ENCODE measurements at places on chromosomes 13 and 19.

GRCh38 chr13:51849145-51850101, 4.4 kb upstream of the TMEM272 start:
- no peak for DNase-seq

- DNase-seq = no peak
Observed at GRCh38 chr13:27455331-27455855, 5.0 kb upstream of the MTIF3 start.

GRCh38 chr13:59409634-59410200, 754.0 kb downstream of the DIAPH3 start:
- DNase-seq = no peak

DNA sequence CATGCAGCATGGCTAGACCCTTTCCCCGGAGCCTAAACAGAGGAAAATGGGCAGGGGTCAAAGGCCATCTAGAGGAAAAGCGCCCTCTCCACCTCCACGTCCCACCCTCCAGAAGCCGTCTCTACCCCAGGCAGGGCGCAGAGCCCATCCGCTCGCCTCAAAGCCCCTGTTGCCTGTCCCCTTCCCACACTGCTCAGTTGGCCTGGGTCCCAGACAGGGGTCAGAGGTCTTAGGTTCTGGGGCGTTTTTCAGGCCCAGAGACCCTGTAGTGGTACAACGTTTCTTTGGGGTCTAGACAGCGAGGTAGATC, 285 bp downstream of the TMEM143 start:
- no peak for DNase-seq

GRCh38 chr19:41795031-41795461, 1.3 kb upstream of the CEACAM3 start:
- DNase-seq = peak; percentile 26

DNA sequence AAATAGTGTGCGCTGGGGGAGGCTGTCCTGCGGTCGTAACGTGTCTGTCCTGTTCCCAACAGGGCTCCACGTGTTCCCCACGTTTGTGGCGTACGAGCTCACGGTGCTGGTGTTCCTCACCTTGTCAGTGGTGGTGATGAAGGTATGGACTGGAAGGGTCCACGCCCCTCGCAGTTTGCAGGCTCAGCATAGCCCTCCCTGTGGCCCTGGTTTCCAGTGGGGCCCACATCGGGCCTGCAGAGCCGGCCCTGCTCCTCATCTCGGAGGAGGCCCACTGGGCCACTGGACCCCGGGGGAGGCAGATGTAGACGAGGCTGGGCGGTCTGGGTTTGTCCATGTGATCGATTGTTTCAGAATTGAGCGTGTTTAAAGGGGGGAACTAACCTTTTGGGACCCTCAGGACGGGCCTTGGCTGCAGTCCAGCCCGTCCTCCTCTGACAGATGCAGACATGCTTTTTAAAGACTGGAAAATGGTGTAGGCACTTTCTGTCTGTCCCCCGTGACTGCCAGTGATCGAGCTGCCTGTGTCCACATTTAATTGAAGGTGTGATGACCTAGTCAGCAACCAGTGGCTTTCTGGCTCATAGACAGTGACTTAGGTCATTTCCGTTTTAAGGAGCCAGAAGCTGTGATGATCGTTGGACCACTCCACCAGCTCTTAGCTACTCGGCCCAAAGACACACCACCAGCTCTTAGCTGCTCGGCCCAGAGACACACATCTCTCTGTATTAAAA, 37.1 kb upstream of the TFDP1 start:
- no peak for DNase-seq

DNA sequence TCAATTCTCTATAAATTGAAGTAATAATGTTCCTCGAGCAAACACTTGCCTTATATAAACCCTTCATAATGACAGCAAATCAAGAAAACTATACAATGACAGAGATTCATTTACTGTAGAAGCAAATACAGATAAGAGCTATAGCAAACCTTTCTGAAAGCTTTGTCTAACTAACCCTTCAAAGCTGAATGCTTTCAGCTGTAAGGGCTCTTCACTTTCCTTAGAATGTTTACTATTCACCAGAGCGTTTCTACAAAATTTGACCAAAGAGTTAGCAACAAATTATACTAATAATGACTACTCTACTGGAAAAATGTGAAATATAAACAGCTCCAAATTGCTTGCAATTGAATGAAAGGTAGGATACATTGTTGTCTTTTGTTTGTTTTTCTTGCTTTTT, 218.1 kb downstream of the SLITRK5 start:
- DNase-seq = no peak

DNA sequence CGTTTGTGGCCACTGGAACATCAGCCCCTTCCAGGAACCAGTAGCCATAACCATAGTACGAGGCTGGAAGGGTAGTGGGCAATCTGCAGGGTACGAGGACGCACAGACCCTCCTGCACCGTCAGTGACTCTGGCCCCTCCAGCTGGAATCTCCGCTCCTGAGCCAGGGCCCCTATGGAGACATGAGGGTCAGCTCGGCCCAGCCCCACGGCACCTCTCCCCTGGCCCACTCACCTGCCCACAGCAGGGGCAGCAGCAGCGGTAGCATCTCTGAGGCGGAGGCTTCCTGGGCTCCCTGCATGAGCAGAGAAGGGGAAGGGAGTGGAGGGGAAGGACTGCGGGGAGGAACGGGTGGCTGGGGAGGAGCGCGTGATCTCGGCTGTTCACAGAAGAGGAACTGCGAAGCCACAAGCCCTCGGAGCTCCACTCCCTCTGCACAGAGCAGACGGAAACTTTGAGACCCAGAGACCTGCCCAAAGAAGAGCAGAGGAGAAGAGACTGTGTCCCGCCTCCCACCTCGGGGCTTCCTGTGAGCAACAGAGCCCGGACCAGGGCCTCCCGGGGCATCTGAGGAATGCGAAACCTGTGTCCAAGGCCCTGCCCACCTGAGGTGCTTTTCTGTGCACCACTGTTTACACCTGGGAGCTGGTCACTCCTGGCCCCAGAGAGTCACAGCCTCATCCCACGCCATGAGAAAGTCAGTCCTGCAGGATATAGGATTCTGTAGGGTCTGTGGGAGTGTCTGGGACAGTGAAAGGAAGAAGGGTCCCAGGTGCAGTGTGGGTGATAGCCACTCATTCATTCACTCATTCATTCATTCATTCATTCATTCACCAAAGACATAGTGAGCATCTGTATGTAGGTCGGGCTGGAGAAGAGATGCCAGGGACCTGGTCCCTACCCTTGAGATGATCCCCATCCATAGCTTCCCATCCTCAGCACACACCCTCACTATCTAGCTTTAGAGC, at the start of gene SIGLEC6:
Gene SIGLEC6, minus strand, starts transcription at position 322 of the 967 bp plus-strand sequence. Its CDS starts 22 bp downstream, at position 300.
- no peak for DNase-seq

DNA sequence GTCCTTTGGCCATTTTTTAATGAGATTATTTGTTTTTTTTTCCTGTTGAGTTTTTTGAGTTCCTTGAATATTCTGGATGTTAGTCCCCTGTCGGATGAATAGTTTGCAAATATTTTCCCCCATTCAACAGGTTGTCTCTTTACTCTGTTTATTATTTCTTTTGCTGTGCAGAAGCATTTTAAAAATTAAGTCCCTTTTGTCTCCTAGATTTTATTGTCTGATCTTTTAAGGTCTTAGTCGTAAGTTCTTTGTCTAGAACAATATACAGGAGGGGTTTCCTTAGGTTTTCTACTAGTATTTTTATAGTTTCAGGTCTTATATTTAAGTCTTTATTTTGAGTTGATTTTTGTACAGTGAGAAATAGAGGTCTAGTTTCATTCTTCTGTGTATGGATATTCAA, 284.4 kb downstream of the GPC6 start:
- no peak for DNase-seq

- no peak for DNase-seq
Observed at GRCh38 chr19:47096100-47096704, 17.4 kb downstream of the ZC3H4 start.

- no peak for DNase-seq
Observed at GRCh38 chr19:55173714-55174409, 6.2 kb downstream of the SYT5 start.

- no peak for DNase-seq
Observed at GRCh38 chr19:40414542-40415535, 1.7 kb upstream of the PRX start.

DNA sequence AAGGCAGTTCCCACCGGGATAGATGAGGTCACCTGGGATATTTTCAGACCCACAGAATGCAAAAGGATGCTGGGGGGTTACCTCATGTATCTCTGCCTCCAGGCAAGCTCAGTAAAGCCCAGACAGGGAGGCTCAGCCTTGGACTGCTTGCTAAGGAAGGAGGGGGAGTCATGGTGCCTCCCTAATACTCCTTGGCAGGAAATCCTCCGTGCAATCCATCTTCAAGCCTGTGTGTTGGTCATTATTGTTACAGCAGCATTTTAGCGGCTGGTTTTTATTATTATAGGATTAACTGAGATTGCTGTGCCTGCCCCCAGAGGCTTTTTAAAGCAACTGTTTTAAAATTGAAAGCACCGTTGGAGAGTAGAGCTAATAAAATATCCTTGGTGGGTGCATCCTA, 188.5 kb upstream of the UBL3 start:
- DNase-seq = no peak

DNA sequence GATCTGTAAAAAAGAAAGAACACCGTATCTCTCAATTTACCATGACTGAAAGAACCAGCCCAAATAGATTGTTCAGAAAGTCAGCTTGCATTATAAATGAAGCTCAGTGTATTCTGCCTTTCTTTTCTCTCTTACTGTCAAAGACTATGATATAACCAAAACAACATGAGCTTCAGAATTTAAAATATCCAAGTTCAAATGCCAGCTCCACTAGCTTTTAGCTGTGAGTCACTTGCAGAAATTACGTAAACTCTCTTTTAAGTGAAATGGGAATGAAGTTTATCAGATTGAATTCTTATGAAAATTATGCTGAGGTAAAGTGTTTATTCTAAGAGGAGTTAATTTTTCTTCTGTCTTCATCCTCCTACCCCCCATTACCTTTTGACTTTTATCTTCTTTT, 20.0 kb upstream of the POSTN start:
- no peak for DNase-seq

DNA sequence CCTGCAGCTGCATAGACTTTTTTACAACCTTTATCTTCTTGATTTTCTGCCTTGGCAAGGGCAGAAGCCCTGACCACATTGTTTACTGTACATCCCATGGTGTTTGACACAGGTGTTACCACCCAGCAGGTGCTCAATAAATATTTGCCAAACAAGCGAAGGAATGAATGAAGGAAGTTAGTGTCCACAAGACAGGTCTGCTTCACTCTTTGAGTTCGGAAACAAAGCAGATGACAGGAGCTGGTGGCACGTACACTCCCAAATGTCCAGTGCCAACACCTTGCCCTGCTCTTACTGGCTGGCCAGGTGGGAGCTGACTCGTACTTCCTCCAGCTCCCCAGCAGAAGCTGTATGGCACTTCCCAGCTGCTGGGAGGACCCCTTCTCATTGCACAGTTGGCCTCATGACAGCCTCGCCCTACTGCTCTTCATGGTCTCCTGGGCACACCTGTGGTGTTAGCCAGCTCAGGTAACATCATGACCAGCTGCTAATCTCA, 22.0 kb upstream of the MUC16 start:
- DNase-seq = no peak

DNA sequence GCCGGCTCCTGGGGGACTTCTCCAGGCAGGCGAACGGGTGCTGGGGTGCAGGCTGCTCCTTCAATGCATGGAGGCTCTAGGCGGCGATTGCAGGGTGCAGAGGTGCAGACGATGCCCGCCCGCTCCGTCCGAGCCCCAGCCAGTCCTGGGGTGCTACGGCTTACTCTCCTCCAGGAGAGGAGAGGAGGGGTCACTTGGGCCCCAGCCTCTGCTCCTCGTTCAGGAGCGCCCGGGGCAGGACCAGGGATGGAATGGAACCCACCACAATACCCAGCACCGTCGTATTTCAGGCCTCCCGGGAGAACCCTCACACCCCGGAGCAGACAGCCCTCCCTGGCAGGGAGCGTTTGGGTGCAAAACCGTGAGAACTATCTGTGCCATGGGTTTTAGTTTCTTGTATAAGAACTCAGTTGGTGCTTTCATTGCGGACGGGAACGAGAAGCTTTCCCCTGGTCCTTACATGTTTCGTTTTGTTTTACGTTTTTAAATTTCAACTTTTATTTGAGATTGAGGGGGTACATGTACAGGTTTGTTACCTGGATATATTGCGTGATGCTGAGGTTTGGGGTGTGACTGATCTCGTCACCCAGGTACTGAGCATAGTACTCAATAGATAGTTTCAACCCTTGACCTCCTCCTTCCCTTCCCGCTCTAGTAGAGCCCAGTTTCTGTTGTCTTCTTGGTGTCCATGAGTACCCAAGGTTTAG, 46.8 kb downstream of the ARHGEF18 start:
- no peak for DNase-seq

All from activated CD8-positive, alpha-beta memory T cell treated with anti-CD3 and anti-CD28 coated beads for 4 hours (primary cell).